ENCODE measurements at places on chromosomes 7 and 10.

- DNase-seq: no peak
Observed at GRCh38 chr10:110407301-110408170, 90.2 kb upstream of the DUSP5 start.

DNA sequence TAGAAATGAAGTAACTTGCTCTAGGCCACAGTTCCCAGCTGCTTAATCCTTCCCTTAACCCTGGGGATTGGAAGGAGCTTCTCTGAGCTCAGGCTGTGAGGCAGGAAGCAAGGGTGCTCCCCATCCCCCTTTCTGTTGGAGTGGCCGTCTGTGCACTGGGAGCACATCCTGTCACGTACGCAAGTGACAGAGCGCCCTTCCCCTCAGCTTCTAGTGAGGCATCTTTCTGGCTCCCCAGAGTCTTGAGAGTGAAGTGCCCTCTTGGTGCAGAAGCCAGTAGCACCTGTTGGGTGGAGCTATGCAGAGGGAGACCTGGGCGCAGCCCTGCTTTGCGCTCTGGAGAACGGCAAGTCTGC, 47.8 kb downstream of the SHH start:
- no peak for DNase-seq

GRCh38 chr10:16386855-16387254, 50.0 kb upstream of the PTER start:
- no peak for DNase-seq

DNA sequence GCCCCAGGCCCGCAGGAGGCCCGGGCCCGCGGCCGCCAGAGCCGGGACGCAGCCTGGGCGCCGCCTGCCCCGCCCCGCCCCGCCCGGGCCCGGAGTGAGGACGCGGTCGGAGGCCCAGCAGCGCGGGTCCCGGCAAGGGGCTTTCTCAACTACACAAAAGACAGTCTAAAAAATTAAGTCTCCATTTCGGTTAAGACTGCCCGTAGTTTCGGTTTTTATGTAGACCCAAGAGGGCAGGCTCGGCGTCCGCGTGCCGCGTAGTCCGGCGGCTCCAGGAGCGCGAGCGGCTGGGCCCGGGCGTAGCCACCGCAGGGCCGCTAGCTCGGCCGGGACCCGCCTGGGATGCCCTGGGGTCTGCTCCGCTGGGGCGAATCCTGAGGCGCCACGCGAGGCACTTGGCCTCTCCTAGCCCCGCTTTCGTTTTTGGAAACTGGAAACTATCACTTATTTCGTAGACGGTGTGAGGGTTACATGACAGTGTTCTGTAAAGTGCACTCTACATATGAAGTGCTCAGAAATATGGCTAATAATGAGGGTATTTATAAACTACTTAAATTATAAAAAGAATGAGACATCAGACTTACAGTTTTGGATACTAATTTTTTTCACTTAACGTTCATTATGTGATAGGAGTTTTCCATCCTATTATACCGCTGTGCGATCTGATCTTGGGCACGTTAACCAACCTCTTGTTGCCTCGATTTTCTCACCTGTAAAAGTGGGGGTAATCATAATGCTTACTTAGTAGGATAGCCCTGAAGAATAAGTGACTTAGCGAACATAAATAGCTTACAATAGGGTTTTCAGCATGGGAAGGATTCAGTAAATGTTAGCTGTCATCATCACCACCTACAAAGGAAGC, 573 bp downstream of the BLVRA start:
- DNase-seq: peak; percentile 88

DNA sequence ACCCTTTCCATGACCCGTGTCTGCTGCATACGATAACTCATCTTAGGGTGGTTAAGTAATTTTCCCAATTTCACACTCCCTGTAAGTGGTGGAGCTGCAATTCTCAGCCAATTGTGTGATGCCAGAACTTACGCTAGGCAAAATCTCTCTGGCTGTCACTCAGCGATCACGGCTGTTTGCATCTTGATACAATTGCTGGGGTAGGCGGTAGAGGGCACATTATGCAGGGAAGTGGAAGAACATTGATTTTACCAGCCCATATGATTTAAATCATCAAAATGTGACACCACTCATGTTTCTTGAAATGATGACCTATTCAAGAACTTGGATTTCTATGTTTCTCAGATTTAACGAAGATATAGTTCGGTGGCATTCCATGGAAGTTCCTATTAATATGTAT, 108.7 kb upstream of the ADARB2 start:
- no peak for DNase-seq

Data from spleen (tissue), 13 donors.